Activated CD4-positive, CD25-positive, alpha-beta regulatory T cell treated with anti-CD3 and anti-CD28 coated beads, Interleukin-2, amount 50 U/mL, for 16 hours (primary cell): ENCODE measurements at places on chromosomes 1 and 21.

DNA sequence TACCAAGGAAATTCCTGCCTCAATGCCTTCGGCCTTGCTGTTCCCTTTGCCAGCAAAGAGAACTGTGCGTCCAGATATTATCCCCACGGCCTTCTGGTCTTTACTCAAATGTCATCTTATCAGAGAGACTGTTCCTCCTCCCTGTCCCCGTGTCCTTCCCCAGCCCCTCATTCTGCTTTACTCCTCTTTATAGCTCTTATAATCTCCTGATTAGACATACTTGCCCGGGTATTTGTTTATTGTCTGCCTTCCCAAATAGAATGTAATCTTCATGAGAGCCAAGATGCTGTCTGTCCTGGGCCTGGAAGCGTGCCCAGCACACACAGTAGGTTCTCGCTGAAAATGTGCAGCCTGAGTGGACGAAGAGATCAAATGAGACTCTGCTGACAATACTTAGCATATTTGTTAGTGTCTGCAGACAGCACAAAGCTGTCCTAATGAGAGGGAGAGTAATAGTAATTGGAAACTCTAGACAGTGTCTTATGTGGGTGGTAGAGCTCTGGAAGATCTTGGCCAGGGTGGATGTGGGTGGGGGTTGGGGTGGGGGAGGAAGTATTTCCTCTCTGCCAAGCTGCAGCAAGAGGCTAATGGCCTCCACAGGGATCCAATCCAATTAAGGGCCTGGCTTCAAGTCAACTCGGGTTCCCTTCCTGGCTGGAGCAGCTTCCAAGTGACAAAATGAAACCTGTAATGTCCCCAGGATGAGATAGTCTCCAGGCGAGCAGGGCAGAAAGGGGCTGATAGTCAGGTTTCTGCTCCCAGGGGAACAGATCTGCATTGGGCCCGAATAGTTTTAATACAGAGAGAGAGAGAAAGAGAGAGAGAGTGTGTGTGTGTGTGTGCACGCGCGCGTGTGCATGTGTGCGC, 9.5 kb upstream of the CLIC4 start:
- DNase-seq, result no peak

DNA sequence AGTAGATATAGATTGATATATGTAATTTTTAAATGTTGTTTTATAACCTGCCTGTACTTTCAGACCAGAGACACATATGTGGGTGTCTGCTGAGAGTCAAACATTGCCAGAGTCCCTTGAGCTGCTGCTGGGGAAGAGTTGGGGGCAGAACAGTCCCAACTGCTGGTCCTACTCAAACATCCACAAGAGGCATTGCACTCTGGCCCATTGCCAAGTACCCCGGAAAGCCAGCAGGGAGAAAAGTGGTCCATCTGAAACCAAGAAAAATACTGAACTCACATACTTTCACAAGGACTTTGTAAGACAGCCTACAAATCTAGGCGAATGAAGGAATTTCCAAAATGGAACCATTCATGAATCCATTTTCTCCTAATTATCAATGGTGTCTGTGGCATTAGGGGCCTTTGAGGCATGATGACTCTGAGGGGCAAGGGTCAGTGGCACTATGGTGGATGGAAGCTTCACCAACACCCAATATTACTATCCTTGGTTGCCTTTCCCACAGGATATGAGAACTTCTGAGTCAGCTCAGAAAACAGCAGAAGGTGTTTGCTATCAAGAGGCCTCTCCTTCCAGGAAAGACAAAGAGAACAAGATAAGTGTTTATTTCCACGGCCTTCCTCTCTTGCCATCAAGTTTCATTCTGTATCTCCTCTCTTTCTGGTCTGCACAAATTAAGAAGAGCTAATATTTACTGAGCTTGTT, 7.3 kb upstream of the TBX15 start:
- no peak for DNase-seq

GRCh38 chr1:169371404-169371803, 3.4 kb downstream of the BLZF1 start:
- DNase-seq, result no peak

- no peak for DNase-seq
These were observed 12.9 kb upstream of the BCL10 start for GRCh38 chr1:85289207-85289847.

DNA sequence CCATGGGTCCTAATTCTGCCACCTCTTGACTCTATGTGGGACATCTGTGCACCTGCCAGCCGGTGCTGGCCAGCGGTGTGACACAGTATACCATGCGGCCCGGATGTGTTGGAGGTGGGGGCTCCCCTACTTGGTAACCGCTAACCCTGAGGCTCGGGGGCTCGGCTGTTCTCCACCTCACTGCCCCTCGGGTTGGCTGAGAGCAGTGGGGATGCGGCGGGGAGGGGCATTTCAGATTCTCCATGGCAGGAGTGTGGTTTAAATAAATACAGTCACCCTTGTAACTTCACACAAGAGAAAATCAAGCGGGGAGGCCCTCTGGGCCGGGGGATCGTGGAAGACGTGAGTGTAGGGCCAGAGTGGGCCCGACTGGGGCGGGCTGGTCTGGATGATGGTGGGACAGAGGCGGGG, 11.0 kb downstream of the KRTAP10-1 start:
- DNase-seq, result no peak

GRCh38 chr1:29991025-29991424, 732.4 kb downstream of the MATN1 start:
- no peak for DNase-seq

- no peak for DNase-seq
These were observed 6.8 kb upstream of the TEKT2 start for GRCh38 chr1:36076979-36077573.

DNA sequence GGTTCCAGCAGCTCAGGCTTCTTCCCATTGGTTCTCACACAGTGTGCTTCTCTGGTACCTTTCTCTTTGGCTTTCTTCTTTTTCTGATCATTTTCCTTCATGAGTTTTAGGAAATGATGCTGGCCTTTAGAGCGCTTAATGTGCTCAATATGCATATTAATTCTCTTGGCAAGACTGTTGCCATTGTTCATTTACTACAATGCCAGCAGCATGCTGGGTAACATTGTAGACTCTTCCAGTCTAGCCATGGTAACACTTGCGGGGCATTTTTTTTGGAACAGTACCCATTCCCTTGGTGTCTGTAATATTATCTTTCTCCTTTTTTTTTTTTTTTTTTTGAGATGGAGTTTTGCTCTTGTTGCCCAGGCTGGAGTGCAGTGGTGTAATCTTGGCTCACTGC, 21.7 kb downstream of the UBE4B start:
- no peak for DNase-seq

DNA sequence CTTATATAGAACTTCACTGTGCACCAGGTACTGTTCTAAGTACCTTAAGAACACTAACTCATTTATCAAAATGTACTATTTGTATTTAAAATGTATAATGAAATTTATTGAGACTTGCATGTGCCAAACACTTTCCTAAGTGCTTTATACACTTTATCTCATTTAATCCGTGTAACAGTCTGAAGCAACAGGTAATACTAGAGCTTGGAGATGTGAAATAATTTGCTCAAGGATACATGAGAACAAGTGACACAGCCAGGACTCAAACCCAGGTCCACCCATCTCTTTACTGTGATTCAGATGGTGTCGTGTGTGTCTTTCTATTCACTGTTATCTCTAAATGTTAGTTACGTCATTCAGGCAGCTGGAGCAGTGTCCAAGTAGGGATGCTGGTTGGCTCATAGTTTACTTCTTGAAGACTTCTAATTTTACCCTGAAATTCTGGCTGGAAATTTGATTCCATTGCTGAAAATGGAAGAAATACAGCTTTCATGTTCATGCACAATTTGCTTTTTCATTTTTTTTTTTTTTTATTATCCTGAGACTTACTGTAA, 169.7 kb upstream of the UBE2U start:
- DNase-seq, result no peak

- DNase-seq, result no peak
These were observed 328.5 kb upstream of the RUNX1 start for GRCh38 chr21:35377505-35378090.

DNA sequence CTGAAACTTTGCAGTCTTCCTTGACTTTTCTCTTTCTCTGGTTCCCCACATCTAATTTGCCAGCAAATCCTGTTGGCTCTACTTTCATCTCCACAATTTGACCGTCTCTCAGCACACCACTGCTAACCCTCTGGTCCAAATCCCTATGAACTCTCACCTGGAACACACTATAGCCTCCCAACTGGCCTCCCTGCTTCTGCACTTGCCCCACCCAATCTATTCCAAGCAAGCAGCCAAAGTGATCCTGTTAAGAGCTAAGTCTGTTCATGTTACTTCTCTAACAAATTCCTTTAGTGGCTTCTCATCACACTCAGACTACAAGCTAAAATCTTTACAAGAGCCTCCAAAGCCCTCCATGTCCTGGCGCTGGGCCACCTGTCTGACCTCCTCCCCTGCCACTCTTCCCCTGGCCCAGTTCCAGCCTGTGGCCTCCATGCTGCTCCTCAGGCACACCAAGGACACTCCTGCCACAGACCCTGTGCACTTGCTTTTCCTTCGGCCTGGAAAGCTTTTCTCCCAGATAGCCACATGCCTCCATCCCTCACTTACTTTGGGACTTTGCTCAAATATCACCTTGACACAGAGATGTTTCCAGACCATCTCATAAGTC, 104.1 kb downstream of the DTL start:
- DNase-seq, result no peak

- DNase-seq, result no peak
These were observed 99.7 kb downstream of the PHTF1 start for GRCh38 chr1:113659556-113659955.

- DNase-seq, result no peak
These were observed 20.0 kb downstream of the SLC16A4 start for GRCh38 chr1:110370827-110371226.

DNA sequence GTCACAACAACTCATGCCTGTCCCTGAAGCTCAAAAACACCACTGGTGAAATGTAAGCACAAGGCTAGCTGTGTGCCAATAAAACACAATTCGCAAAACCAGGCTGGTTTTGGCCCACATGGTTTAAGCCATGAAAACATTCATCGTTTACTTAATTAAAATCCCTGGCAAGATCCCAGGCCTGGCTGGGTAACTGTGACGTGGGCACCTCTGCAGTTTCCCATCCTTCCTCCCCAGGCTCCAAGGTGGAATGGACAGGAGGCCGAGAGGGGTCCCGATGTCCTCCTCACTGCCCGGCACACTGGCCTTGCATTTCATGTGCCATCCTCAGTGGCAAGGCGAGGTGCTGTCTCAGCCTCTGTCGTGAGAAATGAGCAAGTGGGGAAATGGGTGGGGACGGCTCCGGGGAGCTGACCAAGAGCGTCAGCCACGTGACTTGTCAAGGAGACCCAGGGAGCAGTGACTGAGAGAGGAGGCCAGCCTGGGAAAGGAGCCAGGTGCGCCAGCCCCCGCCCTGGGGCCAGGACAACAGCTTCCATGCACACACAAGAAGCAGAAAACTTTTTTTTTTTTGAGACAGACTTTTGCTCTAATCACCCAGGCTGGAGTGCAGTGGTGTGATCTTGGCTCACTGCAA, 153.1 kb upstream of the RAB4A start:
- no peak for DNase-seq

- no peak for DNase-seq
These were observed 30.7 kb downstream of the GNG12 start for GRCh38 chr1:67802565-67802964.

DNA sequence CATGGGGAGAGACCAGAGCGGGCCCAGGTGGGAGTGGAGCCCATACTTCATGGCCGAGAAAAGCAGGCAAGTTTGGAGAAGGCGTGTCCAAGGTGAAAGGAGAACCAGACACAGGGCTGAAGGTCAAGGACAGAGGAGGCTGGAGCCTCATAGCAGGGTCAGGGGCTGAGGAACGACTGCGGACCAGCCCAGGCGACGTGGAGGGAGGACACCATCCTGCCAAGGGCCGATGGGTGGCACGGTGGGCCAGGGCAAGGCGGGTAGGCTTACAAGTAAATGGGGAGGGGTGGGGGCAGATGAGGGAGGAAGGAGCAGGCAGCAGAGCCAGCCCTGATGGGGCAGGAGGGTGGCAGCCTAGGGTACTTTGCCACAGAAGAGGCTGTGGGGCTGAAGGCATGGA, 18.2 kb upstream of the GPR153 start:
- no peak for DNase-seq

DNA sequence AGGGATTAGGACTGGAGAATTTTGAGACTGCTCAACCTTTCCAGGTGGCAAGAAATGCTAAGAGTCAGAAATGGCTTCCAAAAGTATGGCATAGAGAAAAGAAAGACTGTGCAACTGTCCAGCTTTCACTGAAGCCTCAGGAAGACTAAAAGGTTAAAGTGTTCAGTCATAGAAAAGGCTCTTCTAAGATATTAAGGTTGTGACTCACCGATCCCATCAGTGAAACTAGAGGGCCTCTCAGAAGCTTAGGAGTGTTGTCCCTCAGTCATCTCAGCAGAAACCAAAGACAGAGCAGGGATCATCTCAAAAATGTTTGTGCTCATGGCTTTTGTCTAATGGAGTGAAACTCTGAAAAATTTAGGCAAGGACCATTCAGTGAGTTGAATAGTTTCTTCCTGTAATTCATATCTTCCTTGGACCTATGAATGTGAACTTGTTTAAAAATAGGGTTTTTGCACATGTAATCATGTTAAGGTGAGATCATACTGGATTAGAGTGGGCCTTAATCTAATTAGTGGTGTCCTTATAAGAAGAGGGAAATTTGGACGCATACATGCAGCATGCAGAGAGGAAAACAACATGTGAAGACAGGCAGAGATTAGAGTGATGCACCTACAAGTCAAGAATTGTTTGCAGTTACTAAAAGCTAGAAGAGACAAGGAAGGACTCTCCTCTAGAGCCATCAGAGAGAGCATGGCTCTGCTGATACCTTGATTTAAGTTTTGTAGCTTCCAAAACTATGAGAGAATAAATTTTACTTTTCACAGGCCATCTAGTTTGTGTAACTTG, 71.3 kb downstream of the RPE65 start:
- DNase-seq, result no peak

- DNase-seq, result no peak
These were observed 19.9 kb downstream of the ACTN2 start for GRCh38 chr1:236706183-236706582.

DNA sequence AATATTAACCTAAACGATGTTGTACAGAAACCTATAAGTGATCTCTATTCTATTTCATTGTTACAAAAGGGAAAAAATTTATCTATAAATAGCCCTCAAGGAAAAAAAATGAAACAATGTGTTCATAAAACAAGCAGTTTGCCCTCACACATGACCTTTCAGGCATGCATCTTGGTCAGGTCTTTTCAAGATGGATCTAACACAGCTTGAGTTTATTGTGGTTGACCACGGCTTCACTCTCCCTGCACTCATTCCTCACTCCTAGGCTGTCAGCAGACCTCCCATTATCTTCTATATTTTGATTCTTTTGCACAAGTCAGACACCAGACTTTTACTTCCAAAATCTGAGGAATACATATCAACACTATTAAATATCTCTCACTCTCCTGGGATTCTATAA, 544.3 kb downstream of the KCNT2 start:
- no peak for DNase-seq

DNA sequence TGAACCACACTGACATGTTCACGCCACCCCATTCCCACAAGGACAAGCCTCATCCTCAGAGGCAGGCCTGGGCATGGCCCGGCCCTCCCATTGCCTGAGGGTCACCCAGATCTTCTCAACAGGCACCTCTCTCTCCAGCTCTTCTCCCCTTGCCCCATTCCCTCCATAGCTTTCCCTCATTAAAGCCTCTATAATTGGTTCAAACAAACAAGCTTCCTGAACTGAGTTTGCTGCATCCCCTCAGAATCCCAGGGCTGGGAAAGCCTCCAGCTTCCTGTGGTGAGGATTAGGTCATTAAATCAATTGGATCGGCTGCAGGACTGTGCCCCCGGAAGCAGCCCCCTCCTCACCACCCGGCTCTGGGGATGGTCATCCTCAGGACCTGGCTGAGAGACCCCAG, 18.9 kb downstream of the CTNNBIP1 start:
- DNase-seq, result no peak
